ENCODE measurements at places on chromosomes 2 and 18.
A peak's percentile ranks its signal among the peaks of the same experiment; 100 is the strongest.

- no peak for DNase-seq
Observed at GRCh38 chr2:22991844-22992243, 393.1 kb upstream of the KLHL29 start.

DNA sequence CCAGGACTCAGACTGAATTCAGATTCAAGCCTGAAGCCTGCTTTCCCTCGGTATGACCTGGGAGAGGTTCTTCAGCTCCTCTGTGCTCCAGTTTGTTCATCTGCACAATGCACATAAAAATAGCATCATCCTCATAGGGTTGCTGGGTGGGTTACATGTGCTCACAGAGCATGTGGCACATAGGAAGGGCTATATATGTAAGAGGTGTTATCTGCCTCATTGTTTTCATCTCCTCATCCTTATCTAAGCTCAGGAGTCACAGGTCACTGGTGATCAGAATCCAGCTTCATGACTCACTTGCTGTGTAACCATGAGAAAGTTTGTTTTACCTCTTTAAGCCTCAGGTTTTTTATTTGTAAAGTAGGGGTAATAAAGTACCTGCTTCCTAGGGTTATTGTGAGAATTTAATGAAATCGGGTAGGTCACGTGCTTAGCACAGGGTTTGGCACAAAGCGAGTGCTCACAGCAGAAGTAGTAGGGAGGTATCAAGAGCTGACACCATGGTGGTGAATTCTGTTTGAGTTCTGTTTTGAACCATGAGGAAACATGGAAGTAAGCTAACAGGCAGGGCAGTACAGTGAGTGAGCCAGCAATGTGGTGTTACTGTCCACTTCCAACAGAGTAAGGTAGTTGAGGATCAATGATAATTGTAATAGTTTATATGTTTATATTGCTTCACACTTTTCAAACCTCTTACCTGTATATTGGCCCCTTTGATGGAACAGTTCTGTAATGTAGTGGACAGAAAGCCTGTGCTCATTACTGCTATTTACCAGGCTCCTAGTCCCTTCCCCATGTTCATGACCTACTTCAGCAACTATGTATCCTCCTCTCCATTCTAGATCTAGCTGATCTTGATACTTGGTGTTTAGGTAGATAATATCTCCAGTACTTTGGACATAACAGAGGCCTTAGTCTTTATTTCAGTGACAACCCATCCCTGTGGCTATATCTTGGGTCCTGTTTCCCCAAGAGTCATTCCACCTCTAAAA lies 141.4 kb upstream of the LTBP1 start:
- no peak for DNase-seq

GRCh38 chr2:63053081-63053888 lies 2.7 kb downstream of the OTX1 start:
- peak; percentile 16 for DNase-seq

DNA sequence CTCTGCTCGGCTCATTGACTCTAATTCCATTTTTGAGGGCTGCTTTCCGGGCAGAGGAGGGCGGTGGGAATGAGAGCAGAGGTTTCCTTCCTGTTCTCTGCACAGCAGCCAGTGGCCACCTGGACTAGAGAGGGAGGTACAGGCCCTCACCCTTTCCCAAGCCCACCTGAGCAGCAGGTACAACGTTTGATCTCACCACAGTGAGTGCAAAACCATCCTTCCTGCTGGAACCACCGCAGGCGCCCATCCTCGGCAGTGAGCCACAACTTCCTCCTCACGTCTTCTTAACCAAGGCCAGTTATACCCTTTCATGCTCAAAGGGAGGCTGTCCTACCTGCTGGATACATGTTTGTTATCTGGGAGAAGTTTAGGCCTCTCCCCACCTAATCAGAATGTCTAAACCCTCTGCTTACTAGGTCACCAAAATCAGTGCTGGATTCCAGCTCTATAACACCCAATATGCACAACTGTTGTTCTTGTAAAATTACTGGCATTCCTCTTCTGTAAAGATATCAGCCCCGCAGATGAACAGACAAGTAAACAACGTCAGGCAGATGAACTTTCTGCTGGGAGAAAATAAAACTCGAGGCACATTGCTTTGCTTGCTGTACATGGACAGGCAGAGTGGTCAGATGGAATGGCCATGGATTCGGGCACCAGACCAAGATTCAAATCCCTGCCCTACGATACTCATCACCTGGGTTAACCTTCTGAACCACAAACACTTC lies 191.4 kb downstream of the SH3RF3 start:
- DNase-seq = no peak

DNA sequence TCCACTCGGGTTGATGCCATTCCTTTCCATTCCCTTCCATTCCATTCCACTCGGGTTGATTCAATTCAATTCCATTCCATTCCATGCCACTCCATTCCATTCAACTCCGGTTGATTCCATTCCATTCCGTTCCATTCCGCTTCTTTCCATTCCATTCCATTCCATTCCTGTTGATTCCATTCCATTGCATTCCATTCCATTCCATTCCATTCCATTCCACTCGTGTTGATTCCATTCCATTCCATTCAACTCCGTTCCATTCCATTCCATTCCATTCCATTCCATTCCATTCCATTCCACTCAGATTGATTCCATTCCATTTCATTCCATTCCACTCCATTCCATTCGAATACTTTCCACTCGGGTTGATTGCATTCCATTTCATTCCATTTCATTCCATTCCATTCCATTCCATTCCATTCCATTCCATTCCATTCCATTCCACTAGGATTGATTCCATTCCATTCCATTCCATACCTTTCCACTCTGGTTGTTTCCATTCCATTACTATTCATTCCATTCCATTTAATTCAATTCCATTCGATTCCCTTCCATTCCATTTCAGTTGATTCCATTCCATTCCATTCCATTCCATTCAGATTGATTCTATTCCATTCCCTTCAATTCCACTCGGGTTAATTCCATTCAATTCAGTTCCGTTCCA lies 1141.8 kb downstream of the RPIA start:
- DNase-seq = no peak

DNA sequence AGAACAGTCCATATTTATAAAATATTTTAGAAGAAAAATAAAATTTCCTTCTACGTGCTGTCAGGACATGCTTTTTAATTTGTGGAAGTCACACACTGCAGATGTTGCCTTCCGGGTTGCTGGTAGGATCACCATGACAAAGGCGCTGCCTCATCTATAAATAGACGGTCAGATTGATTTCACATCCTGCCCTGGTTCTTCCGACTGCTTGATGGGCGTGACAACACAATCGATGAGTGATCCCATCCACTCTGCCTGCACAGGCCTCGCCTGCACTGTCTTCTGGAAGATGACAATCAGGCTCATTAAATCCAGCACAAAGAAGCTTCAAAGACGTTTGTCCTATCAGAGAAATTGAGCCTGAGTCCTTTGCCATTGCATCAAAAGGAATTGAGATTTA lies 318.9 kb upstream of the TRIB2 start:
- DNase-seq = no peak

Data from nephron progenitor cell (in vitro differentiated cells).